Stimulated activated CD8-positive, alpha-beta memory T cell treated with anti-CD3 and anti-CD28 coated beads, Interleukin-4, amount 100 ng/mL, for 1 hour (primary cell): ENCODE measurements at places on chromosomes 5 and 9.

GRCh38 chr5:112386766-112387165 is 32.3 kb downstream of the EPB41L4A start:
- no peak for DNase-seq

DNA sequence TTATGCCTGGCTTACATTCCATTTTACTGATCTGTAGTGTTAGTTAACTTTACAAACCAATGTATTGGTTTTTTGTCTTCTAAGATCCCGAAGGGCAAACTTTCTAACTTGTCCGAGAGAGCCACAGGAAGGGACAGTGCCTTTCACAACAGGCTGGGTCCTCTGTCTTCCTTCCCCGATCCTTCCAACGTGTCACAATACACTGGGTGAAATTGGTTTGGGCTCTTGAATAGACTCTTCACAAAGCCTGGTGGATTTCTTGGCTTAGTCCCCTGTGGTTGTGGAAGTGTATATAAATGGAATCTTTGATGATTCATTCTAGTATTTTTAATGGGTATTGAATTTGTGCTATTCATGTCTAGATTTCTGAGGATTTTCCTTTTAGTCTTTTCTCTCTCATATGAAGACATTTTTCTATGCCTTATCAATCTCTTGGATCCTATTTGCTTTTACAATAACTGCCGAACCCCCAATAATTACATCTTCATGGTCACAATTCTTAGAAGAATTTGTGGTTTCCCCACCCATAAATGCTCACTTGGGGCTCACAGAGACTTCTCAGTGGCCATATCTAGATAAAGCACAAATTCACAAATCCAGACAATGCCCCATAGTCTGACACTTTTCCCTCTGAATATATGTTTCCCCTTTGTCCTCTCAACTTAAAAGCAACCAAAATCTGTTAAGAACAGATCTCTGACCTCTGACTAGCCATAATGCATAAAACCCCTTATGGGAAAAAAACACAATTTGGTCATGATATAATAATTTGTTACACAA is 107.7 kb downstream of the MTRR start:
- DNase-seq = no peak

DNA sequence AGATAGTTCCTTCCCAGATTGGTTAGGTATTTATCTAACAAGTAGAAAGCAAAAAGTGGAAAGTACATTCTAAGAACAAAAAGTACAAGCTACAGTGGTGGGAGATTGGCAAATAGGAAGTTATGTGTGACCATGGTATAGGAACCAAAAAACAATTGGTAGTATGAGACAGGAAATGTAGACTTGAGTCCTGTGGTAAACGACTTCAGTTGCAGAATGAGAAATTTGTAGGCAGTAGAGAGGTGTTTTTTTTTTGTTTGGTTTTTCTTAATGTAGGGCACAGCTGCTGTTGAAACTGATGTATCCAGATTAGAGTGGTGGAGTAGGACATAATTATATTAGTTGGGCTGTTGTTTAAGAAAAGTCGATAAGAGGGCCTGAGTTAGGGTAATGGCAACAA is 72.0 kb downstream of the CCNH start:
- DNase-seq = no peak

DNA sequence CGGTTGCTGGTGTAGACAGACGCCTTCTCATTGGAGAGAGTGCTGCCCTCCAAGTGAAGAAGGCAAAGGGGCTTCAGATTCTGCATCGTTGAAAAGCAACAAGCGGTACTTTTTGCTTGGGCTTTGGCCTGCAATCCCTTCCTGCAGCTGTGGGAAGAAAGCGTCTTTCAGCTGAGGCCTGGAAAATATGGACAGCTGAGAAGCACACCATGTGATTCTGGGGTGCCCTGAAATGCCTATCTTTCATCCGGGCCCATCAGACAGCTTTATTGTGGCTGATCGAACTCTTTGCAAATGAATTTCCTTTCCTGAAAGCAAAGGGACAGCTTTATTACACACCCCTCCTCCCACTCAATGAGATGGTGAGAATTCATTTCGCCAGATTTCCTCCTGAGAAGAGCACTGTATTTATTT is 74.0 kb downstream of the NSG2 start:
- DNase-seq = no peak

- DNase-seq = no peak
Measured at GRCh38 chr5:77449981-77450380, 42.1 kb downstream of the WDR41 start.

DNA sequence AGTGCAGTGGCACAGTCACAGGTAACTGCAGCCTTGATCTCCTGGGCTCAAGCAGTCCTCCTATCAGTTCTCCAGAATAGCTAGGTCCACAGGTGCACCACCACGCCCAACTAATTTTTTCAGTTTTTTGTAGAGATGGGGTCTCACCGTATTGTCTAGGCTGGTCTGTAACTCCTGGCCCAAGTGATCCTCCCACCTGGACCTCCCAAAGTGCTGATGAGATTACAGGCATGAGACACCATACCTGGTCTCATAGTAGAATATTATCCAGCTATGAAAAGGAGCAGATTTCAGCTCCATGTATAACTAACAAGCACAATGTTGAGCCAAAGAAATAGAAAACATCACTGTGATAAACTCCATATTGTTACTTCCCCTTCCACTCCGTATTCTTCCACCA is 69.8 kb downstream of the FAM78A start:
- no peak for DNase-seq

- no peak for DNase-seq
Measured at GRCh38 chr9:18741945-18742344, 268.0 kb downstream of the ADAMTSL1 start.

GRCh38 chr9:135256581-135257354 is 169.3 kb downstream of the OLFM1 start:
- DNase-seq = no peak
